Left colon (tissue), 2 donors: ENCODE measurements at places on chromosomes 11 and 22. TPM values are rescaled to one million over a fixed set of nuclear protein-coding genes. Genes with fewer than 3 reads are reported as not detected.

GRCh38 chr11:66066751-66067150 lies 3.3 kb upstream of the PACS1 start:
- no peak for DNase-seq

GRCh38 chr11:59427068-59427382 lies 812 bp upstream of the OR5A2 start:
- no peak for DNase-seq

DNA sequence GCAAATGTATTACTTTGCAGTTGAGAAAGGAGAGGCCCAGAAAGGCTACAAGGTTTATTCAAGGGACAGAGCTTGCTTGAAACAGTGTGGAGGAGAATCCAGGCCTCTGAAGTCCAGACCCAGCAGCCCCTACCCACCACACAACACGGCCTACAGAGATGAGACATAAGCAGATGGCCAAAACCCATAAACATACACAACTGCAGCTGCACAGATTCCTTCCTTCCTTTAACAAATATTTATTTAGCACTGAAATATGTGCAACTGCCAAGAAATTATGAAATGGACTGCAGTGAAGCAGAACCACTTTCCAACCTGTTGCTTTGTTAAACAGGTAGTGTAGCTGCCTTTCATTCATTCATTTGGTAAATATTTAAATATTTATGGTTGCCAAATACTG lies 122.3 kb downstream of the SPATA19 start:
- no peak for DNase-seq

DNA sequence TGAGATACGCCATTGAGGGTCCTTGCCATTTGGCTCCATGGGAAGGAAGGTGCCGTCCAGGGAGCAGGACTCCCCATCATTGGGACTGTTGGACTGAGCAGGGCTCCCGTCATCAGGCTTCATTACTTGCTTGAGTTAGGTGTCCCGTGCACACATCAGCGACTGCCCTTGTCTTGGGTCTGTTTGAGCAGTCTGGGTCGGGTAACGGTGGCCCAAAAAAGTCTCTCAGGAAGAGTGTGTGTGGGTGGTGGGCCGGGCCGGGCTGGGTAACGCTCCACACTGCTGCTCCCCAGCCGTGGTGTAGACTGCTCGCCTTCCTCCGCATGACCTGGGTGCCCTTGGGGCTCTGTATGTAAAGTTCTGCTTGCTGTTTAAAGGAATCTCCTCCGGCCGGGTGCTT lies 293.5 kb downstream of the TBC1D22A start:
- DNase-seq = no peak

- DNase-seq = no peak
Measured at GRCh38 chr11:29002816-29003215, 894.6 kb downstream of the METTL15 start.

DNA sequence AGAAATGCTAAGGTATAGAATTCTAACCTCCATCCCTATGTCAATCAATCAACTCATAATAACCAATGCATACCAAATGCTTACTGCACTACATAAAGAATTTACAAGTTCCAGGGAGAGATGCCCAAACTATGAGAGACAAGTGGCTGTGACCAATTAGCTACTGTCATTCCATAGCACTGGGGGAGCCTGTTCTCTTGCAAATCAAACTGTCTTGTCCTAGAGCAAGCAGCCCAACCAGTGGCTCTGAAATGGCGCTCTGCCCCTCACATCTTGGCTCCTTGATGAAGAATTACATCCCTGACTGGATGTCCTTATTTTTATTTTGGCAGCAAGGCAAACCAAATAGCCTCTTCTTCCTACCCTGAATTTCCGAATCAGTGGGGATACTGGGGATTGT lies 272.4 kb upstream of the SYN3 start:
- no peak for DNase-seq

DNA sequence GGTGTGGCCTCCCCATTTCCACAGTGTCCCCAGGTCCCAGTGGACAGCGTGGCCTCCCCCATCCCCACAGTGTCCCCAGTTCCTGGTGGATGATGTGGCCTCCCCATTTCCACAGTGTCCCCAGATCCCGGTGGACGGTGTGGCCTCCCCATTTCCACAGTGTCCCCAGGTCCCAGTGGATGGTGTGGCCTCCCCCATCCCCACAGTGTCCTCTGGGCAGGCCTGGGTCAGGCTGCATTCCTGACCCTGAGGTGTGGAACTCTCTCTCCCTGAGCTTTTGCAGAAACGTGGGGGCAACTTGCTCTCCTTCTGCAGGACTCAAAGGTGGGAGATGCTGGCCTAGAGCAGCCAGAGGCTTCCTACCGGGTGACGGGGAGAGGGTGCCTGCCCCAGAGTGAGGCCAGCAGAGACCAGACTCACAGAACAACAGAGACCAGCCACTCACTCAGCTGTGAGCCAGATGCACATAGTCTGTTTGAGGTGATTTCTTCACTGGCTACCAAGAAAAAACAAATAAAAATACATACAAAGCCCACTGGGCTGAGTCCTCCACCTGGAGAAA lies 85.8 kb upstream of the FGF3 start:
- no peak for DNase-seq

DNA sequence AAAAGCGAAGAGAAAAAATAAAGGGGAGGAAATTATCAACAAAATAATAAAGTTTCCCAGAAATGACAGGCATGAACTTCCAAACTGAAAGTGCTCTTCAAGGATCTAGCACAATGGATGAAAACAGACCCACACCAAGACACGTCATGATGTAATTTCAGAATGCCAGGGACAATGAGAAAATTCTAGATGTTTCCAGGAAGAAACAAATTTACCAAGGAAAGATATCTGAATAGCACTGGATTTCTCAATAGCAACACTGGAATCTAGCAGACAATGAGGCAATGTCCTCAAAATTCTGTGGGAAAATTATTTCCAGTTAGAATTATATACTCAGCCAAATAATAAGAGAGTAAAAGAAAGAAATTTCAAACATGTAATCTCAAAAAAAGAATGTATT lies 46.0 kb downstream of the DENND5A start:
- DNase-seq = no peak

DNA sequence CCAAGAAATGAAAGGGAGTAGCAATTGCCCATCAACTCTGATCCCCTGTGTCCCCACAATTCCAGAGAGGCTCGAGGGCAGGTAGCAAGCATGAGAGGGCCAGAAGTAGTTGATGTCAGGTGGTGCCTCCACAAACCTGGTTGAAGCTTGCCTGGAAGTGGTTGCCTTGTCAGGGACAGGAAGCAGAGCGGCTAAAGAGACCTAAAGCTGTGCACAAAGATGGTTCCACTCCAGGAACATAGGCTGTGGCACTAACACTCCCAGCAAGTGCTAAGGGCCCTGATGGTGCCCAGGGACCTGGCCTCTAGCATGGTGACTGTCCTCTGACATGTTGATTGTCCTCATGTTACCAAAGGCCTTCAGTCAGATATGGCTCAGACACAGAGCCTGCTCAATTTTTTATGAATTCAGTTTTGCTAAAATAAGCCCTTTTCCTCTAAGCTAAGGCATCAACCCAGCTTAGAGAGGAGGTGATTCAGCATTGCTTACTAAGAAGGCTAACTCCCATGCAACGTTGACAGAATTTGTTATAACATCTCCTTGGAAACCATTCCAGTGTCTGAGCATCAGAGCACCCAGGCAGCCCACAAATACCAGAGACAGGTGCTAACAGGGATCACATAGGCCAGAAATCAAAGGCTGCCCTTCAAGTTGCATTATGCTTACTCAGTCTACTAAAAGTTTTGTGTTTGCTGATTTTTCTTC lies 196.3 kb upstream of the ARHGAP20 start:
- no peak for DNase-seq

DNA sequence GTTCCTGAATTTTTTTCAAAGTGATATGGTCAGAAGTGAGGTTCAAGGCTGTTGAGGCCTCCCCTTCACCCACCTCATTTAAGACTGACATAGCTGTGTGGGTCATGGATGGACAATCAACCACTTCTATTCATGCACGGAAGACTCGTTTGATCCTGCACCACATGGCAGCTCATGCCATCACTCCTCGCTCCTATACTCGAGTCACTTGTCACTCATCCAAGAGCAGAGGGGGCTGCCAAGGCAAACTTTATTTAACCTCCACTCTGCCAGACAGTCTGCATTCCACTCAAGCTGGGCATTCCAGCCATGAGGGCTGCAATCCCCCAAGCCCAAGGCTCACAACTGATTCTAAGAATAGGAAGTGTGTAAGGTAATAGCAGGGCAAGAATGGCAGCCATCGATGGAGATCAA lies 34.1 kb downstream of the SNX19 start:
- DNase-seq = no peak

DNA sequence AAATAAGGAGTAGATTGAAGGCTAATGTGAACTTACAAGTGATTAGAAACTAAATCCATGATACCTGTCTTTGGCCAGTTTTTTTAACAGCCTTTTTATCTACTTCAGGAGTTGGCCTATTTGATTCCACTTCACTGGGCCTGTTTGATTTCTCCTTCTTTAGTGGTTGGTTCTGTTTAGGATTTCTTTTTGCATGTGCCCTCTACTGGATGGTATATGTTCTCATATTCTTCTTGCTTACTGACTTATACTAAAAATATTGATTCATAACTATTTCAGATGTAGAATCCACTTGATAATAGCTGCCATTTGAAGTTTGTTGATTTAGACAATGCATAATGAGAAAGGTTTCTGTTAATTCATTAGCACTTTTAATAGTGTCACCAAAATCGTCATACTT lies 53.9 kb downstream of the USP47 start:
- DNase-seq = no peak

DNA sequence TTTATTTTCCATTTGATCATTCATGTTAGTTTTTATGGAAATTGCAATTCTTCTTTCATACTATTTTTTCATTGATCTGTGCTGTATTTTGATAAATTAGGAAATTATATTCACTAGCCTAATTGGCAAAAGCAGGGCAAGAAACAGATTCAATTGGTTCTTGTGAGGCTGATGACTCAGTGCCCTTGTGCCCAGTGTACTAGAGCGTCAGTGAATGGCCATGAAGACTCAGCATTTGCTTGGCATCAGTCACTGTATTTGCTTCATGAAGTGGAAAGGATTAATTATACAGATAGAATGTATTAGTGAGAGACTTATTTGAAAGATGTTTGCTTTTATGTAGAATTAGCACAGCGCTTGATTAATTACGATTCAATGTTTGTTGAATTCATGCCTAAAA lies 31.8 kb downstream of the MRGPRX1 start:
- no peak for DNase-seq

- DNase-seq = peak; percentile 75
Measured at GRCh38 chr11:129331217-129331616, 44.4 kb upstream of the BARX2 start.

DNA sequence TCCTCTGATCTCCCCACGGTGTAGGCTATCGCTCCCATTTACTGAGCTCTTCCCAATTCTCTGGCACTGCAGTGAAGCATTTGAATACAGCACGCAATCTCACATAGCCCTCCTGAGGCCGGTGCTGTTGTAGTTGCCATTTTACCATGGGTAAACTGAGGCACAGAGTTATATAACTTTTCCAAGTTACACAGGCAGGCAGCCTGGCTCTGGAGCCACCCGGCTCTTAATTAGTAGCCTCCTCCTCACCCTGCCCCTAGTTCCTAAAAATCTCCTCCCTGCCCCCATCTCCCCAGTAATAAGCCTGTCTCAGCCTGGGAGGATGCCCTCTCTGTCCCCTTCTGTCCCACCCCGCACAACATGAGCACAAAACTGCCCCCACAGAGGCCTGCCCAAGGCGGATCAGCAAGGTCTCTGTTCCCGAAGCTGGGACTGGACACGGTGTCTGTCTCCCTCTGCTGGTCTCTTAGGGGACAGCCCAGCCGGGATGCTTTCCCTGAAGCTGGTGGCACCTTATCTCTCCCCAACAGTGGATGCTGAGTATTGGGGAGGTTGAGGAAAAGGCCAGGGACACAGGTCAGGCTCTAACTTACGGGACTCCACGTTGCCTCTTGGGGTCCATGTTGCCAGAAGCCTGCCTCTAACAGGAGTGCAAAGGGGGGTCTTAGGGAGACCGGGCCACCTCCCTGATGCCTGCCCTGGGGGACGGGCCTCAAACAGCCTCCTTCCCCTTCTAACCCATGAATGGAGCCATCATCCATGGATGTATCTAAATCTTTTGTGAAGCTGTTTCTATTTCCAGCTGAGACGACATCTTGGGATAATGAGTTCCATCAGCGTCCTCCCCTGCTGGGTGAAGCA lies 9.1 kb upstream of the CLCF1 start:
- DNase-seq = peak; percentile 85

DNA sequence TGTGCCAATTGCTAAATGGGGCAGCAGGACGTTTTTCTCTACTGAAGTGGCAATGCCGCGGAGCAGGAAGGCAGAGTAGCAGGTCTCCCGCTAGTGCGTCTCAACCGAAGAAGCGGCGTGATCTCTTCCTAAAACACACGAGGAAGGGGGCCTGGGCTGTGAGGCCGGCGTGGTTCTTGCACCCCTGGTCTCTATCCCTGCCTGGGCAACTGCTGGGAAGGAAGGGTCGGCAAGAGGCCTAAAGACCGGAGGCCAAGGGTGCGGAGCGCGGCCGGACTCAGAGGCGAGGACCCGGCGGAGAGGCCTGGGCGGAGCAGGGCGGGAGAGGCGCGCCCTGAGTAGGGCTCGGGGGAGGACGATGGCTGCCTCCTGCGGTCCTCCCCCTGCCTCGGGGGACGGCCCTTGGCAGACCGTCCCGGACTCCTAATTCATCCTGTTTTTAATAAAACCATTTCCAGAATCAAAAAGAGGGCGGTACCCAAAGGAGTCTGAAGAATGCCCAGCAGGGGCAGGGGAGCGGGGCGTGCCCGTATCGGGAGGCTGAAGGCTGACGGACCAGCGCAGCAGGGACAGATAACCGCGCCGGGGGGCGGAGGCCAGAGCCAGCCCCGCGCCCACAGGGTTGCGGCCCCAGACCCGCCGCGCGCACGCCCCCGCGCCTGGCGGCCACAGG lies 572 bp upstream of the APLP2 start:
- peak; percentile 82 for DNase-seq

DNA sequence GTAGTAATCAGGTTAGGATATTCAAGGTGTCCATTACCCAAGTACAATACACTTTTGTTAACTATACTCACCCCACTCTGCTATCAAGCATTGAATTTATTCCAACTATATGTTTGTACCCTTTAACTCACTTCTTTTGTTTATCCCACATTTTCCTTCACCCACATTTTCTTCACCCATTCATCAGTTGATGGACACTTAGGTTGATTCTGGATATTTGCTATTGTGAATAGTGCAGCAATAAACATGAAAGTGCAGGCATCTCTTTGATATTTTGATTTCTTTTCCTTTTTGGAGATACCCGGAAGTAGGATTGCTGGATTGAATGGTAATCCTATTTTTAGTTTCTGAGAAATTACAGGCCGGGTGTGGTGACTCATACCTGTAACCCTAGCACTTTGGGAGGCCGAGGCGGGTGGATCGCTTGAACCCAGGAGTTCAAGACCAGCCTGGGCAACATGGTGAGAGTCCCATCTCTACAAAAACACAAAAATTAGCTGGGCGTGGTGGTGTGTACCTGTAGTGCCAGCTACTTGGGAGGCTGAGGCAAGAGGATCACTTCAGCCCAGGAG lies 6.5 kb downstream of the TMEM25 start:
- DNase-seq = no peak

- no peak for DNase-seq
Measured at GRCh38 chr11:77724636-77725035, 87.0 kb upstream of the CLNS1A start.

Gene LRRC10B
- total RNA-seq = 0.75 TPM

Gene DDI1
- not detected for total RNA-seq
